ENCODE measurements at places on chromosomes 7 and 10.

- DNase-seq, result no peak
Measured at GRCh38 chr7:49125246-49125645, 200.9 kb downstream of the CDC14C start.

DNA sequence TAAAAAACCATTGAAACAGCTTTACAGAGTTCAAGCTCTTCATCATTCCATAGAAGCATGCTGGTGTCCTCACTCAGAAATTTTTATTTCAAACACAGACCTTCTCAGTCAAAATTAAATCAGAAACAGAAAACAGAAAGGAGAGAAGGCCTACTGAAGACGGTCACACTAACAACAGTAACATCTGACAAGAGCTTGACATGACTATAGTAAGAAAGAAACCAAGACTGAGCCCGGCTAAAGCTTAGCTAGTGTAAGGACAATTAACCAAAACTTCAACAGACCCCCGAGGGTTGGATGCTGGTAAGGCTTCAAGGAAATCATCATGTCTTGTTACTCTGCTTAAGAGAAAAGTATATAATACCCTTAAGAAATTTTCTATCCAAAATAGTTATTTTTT, 38.6 kb downstream of the MTPN start:
- DNase-seq, result no peak

DNA sequence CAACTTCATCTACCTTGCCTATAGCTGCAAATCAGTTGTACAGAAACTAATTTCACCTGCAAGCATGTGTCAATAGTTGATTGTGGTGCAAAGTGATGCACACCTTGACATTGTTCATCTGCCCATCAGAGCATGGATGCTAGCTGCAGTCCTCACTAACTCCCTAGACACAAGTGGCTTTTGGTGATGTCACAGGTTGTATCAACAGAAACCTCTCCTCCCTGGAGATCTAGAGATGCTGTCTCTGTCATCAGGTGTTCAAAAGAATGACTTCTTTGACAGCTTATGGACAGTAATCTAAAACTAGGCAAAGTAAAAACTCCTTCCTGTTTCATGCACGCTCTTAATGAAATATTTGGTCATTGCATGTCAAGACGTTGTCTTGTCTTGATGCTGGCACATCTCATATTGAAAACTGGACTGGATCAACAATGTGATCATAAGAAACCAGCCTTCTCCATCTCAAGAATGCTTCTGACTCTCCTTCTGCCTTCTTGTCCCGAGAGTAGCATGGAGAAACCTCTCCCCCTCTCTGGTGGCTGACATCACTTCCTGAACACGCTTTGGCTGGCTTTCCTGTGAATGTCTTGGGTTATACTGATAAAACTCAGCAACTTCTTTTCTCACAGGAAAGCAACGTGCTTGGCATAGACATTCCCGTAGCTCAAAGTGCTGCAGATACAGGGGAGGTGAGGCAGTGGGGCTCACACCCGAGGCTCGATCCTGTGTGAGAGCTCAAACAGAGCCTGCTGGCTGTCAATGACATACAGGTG, 176.2 kb upstream of the CDCA7L start:
- no peak for DNase-seq

DNA sequence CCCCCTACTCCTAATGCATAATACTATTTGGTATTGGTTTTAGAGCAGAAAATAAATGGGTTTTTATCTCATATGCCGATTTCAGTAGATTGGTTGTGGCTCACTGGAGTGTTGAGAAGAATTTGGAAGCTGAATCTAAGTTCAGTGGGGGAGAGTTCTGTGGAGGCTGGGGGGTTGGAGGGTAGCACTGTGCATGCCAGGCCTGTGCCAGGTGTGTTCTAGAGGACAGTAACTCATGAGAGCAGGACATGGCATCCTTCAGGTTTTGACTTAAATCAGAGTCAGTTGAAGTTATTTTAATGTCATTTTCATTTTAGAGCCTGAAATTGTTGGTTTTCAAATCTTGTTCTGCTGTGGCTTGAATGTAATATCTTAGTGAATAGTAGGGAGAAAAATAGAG, 79.5 kb downstream of the EEPD1 start:
- DNase-seq, result no peak

DNA sequence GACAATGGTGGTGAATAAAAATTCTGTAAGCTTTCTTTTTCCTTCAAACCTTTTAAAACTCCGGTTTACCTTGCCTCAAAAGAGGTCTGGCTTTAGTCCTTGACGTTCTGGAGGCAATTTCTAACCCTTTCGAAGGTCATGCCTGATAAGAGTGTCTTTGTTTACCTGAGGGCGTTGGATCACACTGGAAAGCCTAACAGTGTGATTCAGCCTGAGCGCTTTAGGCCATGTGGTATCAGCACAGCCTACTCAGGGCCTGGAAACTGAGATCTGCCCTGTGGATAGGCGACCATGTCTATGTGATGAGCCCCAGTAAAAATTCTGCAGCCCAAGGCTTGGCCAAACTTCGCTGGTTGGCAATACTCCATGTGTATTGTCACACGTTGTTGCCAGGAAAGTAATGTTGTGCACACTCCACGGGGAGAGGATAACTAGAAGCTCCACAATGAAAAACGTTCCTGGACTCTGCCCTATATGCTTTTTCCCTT, 10.7 kb downstream of the CCDC6 start:
- no peak for DNase-seq

- no peak for DNase-seq
Measured at GRCh38 chr10:23499372-23500132, 60.7 kb downstream of the OTUD1 start.

GRCh38 chr7:44764665-44765578, 16.3 kb downstream of the ZMIZ2 start:
- no peak for DNase-seq

DNA sequence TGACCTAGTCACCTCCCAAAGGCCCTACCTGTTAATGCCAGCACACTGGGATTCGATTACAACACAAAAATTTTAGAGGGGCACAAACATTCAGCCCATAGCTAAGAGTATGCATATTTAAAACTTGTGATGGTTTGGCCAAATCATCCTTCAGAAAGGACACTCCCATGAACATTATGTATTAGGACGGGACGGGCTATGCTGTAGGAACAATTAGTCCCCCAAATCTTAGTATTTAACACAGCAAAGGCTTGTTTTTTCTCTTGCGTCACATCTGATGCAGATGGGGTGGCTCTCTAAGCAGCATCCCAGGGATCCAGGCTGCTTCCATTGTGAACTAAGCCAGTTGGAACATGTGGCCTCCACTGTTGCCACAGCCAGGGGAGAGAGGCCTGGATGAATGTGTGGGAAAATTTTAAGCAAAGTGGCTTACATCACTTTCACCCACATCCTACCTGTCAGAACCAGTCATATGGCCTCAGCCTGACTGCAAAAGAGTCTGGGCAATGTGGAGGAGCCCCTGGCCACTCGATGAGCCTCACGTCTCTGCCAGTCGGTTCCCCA, 26.6 kb downstream of the CHST3 start:
- DNase-seq, result no peak

GRCh38 chr10:117652228-117653169, 110.0 kb downstream of the EMX2 start:
- no peak for DNase-seq

DNA sequence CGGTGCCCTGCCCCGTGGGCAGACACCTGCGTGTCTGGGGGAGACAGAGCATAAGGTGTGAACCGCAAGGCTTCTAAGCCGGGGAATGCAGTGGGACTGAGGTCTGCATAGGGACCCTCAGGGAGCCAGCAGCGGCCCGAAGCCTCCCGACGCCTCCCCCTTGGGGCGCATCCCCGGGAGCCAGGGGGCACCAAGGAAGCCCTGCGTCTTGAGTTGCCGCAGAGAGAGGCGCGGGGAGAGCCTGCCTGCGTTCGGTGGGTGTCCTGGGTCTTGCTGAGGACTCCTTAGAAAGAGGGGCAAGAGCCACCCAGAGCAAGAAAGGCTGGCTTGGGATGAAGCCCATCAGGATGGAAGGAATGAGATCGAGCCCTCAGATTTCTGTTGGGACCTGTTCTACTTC, 18.2 kb upstream of the UNCX start:
- no peak for DNase-seq

DNA sequence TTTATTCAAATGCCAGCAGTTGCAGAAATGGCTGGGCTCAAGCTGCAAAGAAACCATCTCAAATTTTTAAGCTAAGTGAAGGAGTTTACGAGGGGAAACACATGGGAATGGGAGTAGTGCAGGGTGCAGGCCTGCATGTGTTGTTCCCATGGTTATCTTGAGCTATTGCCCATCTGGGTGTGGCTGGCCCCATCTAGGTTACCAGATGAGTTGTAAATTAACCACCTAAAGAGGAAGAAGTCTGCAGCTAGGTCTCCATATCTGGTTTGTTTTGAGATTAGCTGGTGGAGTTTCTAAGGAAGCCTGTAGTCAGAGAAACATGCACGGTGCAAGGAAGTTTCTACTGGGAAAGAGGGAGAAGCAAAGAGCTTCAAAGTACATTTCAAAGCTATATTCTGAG, 23.3 kb upstream of the STEAP2 start:
- DNase-seq, result no peak

- no peak for DNase-seq
Measured at GRCh38 chr7:138776166-138776833, 21.5 kb upstream of the TMEM213 start.

- DNase-seq, result no peak
Measured at GRCh38 chr7:156616269-156617202, 24.0 kb upstream of the RNF32 start.

GRCh38 chr10:110337906-110338305, 33.2 kb upstream of the SMNDC1 start:
- DNase-seq, result no peak

- no peak for DNase-seq
Measured at GRCh38 chr7:114788706-114789105, 133.2 kb upstream of the MDFIC start.

- no peak for DNase-seq
Measured at GRCh38 chr7:67462781-67463191, 466.2 kb downstream of the TYW1 start.

DNA sequence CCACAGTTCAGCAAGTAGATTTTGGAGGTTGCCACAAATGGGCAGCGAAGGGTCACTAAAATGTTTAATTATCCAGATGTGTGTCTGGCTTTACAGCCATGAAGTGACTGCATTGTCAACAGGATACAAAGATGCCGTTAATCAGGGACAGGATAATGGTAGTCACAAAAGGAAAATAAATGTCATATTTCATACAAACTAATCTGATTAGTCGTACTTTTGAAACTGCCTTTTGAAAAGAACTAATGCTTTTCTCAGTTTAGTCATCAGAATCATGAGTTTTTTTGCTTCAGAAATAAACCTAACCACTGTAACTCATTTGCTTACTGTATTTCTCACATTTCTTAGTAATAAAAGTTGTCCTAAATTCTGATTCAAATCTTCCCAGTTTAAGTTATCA, 22.2 kb upstream of the WNT16 start:
- DNase-seq, result no peak

- no peak for DNase-seq
Measured at GRCh38 chr10:103802637-103803353, 52.6 kb downstream of the SH3PXD2A start.

DNA sequence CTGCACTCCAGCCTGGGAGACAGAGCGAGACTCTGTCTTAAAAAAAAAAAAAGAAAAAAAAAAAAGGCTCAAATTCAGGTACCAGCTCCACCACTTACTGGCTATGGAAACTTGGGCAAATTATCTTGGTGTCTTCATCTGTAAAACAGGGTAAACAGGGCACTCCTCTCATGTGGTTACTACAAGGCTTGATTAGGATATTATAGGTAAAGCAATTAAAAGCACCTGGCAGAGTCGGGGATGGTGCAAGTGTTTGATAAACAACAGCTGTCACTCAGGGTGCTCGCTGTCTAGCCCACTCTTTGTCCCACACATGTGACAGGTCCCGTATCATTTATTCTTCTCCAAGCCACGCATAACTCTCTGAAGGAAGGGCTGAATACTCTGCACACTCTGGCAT, 96.9 kb downstream of the SORBS1 start:
- DNase-seq, result no peak

GRCh38 chr7:27118580-27118979, 12.0 kb downstream of the HOXA4 start:
- no peak for DNase-seq

- DNase-seq, result no peak
Measured at GRCh38 chr10:6458814-6459213, 121.3 kb downstream of the PRKCQ start.

DNA sequence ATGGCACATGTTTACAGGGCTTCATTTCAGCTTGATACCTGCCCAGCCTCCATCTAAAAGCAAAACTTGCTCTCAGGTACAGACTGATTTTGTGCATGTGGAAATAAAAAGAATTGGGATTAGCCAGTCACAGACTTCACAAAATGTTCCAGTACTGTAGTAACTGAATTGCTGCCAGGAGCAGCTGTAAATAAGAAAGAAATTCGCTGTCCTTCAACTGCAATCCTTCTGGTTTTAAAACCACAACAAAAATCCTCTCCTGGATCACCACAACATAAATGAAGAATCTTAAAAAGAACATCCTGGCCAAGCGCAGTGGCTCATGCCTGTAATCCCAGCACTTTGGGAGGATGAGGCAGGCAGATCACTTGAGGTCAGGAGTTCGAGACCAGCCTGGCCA, 3.9 kb upstream of the MIOS start:
- no peak for DNase-seq

GRCh38 chr7:154794147-154794780, 208.7 kb downstream of the PAXIP1 start:
- no peak for DNase-seq

GRCh38 chr10:62794306-62794705, 10.2 kb upstream of the ADO start:
- no peak for DNase-seq

- no peak for DNase-seq
Measured at GRCh38 chr7:158284121-158284520, 303.5 kb downstream of the PTPRN2 start.

DNA sequence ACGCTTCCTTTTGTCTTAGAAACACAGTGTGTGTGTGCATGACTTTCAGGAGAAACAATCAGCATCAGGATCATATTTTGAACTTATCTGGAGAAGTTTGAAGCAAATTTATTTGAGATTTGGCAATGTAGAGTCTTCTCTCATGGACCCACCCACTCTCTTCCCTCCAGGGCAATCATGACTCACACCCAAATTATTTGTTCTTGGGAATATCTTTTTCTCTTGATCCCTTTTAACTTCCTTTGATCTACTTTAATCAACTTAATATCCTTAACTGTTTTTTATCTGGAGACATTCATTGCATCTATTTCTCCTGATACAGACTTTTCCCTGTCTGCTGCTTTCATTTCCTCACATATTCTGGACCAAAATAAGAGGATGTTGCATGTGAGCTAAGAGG, 1174.3 kb downstream of the GATA3 start:
- DNase-seq, result no peak

GRCh38 chr7:1872191-1873069, 202.4 kb downstream of the ELFN1 start:
- DNase-seq, result no peak

Data from stimulated activated CD4-positive, alpha-beta T cell treated with anti-CD3 and anti-CD28 coated beads, TNF-alpha, amount 100 ng/mL, for 1 hour (primary cell).